ENCODE measurements at places on chromosomes 2 and 18.

GRCh38 chr18:59612381-59612780, 84.8 kb downstream of the CCBE1 start:
- no peak for DNase-seq

DNA sequence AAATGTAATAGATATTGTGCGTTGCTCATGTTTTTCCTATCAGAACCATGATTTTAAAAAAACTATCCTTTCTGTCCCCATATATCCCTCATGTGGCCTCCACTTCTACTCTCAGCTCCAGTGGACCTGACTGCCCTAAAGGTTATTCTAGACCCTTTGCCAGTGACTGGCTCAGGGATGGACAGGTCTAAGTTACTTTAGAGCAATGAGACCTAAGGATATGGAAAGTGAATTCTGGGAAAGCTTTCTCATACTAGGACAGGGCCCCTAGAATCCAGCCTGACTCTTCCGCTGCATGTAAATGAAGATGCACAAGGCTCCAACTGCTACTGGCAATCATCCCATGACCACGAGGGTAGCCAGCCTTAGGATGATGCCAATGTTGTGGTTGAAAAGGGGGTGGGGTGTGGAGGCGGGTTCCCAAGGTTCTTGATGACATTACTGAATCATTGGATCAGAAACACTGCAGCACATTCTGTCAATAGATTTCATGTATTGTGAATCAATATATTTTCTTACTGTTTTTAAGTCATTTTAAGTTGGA, 21.3 kb downstream of the C2orf69 start:
- no peak for DNase-seq

- no peak for DNase-seq
Observed at GRCh38 chr2:147386284-147386683, 458.5 kb upstream of the ACVR2A start.

DNA sequence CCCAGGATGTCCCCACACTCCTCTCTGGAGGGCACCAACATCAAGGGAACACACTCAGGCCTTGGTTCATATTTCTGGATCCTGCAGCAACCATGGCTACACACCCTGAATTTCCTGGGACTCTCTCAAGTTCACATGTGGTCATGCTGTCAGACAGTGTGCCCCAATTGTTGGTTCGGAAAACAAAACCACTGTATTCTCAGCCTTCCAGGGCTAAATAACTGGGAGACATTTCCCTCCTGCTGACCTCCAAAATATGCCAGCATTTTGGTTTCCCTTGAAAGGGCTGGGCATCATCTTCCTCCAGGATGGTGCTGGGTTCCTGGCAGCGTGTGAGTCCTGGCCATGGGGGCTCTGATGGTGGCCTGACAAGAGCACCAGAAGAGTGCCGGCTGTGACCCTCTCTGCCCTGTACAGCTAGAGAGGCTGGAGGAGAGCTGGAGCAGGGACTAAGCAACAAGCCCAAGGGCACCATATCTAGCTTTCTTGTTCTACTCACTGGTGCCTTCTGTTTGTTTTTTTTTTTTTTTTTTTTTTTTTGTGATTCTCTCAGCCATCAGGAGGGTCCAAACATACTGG, 37.5 kb upstream of the WIPF1 start:
- no peak for DNase-seq
